ENCODE measurements at places on chromosomes 5 and 9. TPM values are rescaled to one million over a fixed set of nuclear protein-coding genes. Genes with fewer than 3 reads are reported as not detected.

Gene PSD2
- total RNA-seq = not detected

Gene KIF20A
- total RNA-seq = 103 TPM

Gene GNG10
- 109 TPM for total RNA-seq

Gene HBEGF
- total RNA-seq = 2.4 TPM

Gene SH2D3C
- not detected for total RNA-seq

Gene CFAP77
- total RNA-seq = not detected

Gene PCDHGC4
- total RNA-seq = 0.17 TPM

Gene EFNA5
- total RNA-seq = 4.2 TPM

Gene CXXC5
- 21.6 TPM for total RNA-seq

Gene OR4F3
- total RNA-seq = not detected

Gene NDFIP1
- 58.2 TPM for total RNA-seq
